ENCODE measurements at places on chromosomes 2 and 18. TPM values are rescaled to one million over a fixed set of nuclear protein-coding genes. Genes with fewer than 3 reads are reported as not detected.

DNA sequence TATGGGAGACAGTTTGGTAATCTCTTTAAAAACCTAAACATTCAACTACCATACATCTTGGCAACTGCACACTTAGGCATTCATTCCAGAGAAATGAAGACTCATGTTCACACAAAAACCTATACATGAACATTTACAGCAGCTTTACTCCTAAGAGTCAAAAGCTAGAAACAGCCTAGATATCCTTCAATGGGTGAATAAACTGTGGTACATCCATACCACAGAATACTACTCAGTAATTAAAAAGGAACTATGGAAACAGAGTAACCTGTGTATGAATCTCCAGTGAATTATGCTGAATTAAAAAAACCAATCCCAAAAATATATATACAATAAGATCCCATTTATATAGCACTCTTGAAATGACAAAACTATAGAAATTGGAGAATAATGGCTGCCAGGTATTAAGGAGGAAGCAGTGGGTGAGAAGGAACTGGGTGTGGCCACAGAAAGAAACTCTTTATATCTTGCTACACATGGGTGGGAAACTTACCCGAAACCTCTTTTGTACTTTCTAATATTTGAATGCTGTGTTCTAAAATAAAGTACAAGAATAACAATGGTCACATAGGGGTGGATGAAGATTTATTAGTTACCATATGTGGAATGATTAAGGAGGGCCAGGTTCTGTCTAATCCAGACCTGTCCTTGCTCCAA, 13.7 kb downstream of the SESTD1 start:
- no peak overlapping the region for H3K4me3 ChIP-seq
- DNase-seq, result no peak
- no peaks in the 10 kb centered on the region for H3K27me3 ChIP-seq
- H3K27ac ChIP-seq, result no peak overlapping the region
- H3K36me3 ChIP-seq, result no peaks in the 10 kb centered on the region

- no peaks in the 10 kb centered on the region for H3K36me3 ChIP-seq
- no peak overlapping the region for H3K4me3 ChIP-seq
- no peak overlapping the region for H3K27ac ChIP-seq
- no peaks in the 10 kb centered on the region for H3K27me3 ChIP-seq
Observed at GRCh38 chr18:5475267-5475666, 68.5 kb downstream of the EPB41L3 start.

GRCh38 chr2:175599966-175600831, 401.9 kb downstream of the LNPK start:
- no peaks in the 10 kb centered on the region for H3K4me1 ChIP-seq
- peak; percentile 5 for DNase-seq
- H3K27ac ChIP-seq, result no peak overlapping the region
- no peaks in the 10 kb centered on the region for H3K27me3 ChIP-seq
- no peaks in the 10 kb centered on the region for H3K36me3 ChIP-seq

- H3K27me3 ChIP-seq, result no peaks in the 10 kb centered on the region
- no peak overlapping the region for H3K4me3 ChIP-seq
- H3K36me3 ChIP-seq, result no peaks in the 10 kb centered on the region
- no peak for DNase-seq
Observed at GRCh38 chr2:225017713-225018112, 24.6 kb downstream of the DOCK10 start.

GRCh38 chr2:133589456-133589855, 21.2 kb upstream of the NCKAP5 start:
- no peaks in the 10 kb centered on the region for H3K27me3 ChIP-seq
- H3K4me1 ChIP-seq, result peaks cover 24% of the 10 kb centered on the region
- no peaks in the 10 kb centered on the region for H3K36me3 ChIP-seq
- no peak overlapping the region for H3K4me3 ChIP-seq
- DNase-seq, result no peak

- DNase-seq, result no peak
- no peaks in the 10 kb centered on the region for H3K27me3 ChIP-seq
- peaks cover 9% of the 10 kb centered on the region for H3K4me1 ChIP-seq
- H3K4me3 ChIP-seq, result no peak overlapping the region
- no peaks in the 10 kb centered on the region for H3K36me3 ChIP-seq
- H3K27ac ChIP-seq, result no peak overlapping the region
Observed at GRCh38 chr2:216649574-216649973, 16.4 kb downstream of the IGFBP2 start.

GRCh38 chr18:26618135-26618534, 69.8 kb upstream of the KCTD1 start:
- H3K4me1 ChIP-seq, result peaks cover 36% of the 10 kb centered on the region
- no peaks in the 10 kb centered on the region for H3K27me3 ChIP-seq
- H3K27ac ChIP-seq, result peak overlapping the region; percentile 22
- H3K36me3 ChIP-seq, result no peaks in the 10 kb centered on the region

- no peak overlapping the region for H3K4me3 ChIP-seq
- no peaks in the 10 kb centered on the region for H3K4me1 ChIP-seq
- H3K36me3 ChIP-seq, result no peaks in the 10 kb centered on the region
- DNase-seq, result peak; percentile 61
- no peak overlapping the region for H3K27ac ChIP-seq
Observed at GRCh38 chr2:19312949-19313348, 45.5 kb downstream of the OSR1 start.

DNA sequence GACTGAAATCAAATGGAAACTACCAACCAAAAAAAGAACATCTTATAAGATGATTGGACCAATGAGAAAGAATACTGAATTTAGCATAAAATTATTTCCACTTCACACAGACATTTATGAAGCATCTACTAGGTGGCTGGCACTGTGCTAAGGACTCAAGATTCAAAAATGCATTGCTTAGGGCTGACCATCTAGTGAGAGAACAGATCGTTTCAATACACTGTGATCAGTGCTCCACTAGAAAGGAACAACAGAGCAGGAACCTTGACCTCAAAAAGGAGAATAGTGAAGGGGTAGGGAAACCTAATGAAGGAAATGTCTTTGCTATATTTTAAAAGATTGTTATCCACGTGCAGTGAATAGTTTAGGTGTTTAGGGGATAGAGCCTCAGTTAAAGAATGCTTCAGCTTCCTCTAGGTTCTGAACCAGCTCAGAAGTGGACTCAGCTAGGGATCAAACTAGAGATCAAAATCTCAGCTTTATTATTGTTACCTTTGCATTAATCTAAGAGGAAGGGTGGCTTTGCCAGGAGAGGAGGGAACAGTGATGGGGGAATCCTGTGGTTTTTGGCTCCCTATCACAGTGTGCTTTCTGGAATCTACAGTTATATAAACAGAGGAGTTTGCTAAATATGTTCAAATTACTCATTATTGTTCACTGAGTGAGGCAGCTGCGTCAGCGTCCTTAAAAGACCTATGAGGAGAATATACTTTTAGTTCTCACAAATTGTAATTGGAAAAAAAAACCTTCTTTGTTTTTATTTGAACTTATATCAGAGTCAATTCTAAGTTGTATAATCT, 16.2 kb upstream of the BBS5 start:
- no peaks in the 10 kb centered on the region for H3K36me3 ChIP-seq
- peak overlapping the region; percentile 19 for H3K27ac ChIP-seq
- H3K27me3 ChIP-seq, result no peaks in the 10 kb centered on the region
- H3K4me1 ChIP-seq, result peaks cover 13% of the 10 kb centered on the region
- DNase-seq, result peak; percentile 69

The MARCHF4 gene
- total RNA-seq, result 1.9 TPM

- H3K27ac ChIP-seq, result no peak overlapping the region
- no peak overlapping the region for H3K4me3 ChIP-seq
- H3K36me3 ChIP-seq, result no peaks in the 10 kb centered on the region
- no peaks in the 10 kb centered on the region for H3K27me3 ChIP-seq
Observed at GRCh38 chr2:18703555-18703954, 114.2 kb upstream of the NT5C1B start.

GRCh38 chr2:26598336-26598995, 42.7 kb downstream of the CIB4 start:
- H3K27me3 ChIP-seq, result peaks cover 37% of the 10 kb centered on the region
- DNase-seq, result no peak
- peaks cover 4% of the 10 kb centered on the region for H3K4me1 ChIP-seq
- no peaks in the 10 kb centered on the region for H3K36me3 ChIP-seq
- H3K4me3 ChIP-seq, result no peak overlapping the region

DNA sequence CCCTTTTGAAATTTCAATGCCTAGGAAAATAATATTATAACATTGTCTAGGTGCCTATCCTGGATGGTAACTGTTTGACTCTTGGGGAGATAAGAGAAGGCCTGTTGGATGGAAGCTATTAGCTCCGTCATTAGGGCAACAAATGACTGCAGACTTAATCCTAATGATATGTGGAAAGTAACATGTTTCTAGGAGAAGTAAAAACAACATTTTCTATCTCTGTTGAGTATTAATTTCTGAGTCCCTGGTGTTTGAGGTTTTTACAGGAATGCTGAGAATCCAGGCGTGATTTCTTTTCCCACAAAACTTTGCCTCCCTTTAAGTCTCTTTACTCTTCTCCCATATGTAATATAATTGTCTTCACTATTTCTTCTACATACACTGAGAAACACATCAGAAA, 159.1 kb downstream of the GALNT1 start:
- H3K36me3 ChIP-seq, result no peaks in the 10 kb centered on the region
- no peak overlapping the region for H3K4me3 ChIP-seq
- no peaks in the 10 kb centered on the region for H3K4me1 ChIP-seq
- DNase-seq, result no peak
- H3K27ac ChIP-seq, result no peak overlapping the region

The IL1B gene
- 67.5 TPM for total RNA-seq

DNA sequence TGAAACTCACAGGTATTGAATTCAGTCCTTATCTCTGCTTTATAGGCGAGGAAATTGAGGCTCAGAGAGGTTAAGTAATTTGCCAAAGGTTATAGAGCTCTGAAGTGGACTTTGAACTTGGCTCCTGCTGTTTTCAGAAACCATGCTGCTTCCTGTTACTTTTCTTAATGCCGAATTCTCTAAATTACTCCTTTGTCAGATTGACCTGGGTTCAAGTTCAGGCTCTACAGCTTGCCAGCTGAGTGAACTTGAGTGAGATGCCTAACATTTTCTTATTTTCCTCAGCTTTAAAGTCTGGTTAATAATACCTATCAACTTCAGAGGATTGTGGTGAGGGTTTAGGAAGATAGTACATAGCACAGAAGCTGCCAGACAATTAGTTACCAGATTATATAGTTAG, 3.4 kb downstream of the ASAP2 start:
- no peak for DNase-seq
- H3K4me1 ChIP-seq, result peaks cover 38% of the 10 kb centered on the region
- H3K27ac ChIP-seq, result peak overlapping the region; percentile 89

DNA sequence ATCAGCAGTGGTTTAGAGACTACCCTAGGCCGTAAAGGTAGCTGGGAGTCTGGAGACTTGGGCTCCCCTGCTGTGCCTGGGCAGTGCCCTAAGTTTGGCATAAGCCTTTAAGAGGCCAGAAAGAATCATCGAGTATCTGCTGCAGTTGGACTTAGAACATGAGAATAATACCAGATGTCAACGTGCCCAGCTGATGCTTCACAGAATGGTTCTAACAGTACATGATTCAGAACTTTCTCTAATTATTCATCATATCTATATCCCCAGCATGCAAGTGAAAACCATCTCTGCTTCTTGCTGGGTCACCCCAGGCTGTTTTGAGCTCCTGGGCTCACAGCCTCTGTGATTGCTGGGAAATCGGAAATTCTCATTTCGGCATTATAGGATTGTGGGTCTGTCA, 118.1 kb downstream of the NCK2 start:
- DNase-seq, result no peak
- no peaks in the 10 kb centered on the region for H3K4me1 ChIP-seq
- no peaks in the 10 kb centered on the region for H3K27me3 ChIP-seq
- H3K4me3 ChIP-seq, result no peak overlapping the region
- no peak overlapping the region for H3K27ac ChIP-seq

- no peak overlapping the region for H3K27ac ChIP-seq
- no peaks in the 10 kb centered on the region for H3K4me1 ChIP-seq
- peak; percentile 2 for DNase-seq
- no peaks in the 10 kb centered on the region for H3K36me3 ChIP-seq
Observed at GRCh38 chr18:37383036-37383785, 182.4 kb downstream of the CELF4 start.

- no peaks in the 10 kb centered on the region for H3K36me3 ChIP-seq
- DNase-seq, result peak; percentile 78
- H3K27me3 ChIP-seq, result no peaks in the 10 kb centered on the region
- 0 out of 2 replicates have a peak, but pooled peaks cover 3% of the 10 kb centered on the region for H3K4me1 ChIP-seq
- H3K27ac ChIP-seq, result no peak overlapping the region
Observed at GRCh38 chr2:9984217-9984739, 32.8 kb downstream of the GRHL1 start.

GRCh38 chr2:123164216-123164615, 860.9 kb upstream of the CNTNAP5 start:
- no peak for DNase-seq
- H3K4me3 ChIP-seq, result no peak overlapping the region
- no peak overlapping the region for H3K27ac ChIP-seq
- H3K27me3 ChIP-seq, result no peaks in the 10 kb centered on the region
- no peaks in the 10 kb centered on the region for H3K36me3 ChIP-seq

DNA sequence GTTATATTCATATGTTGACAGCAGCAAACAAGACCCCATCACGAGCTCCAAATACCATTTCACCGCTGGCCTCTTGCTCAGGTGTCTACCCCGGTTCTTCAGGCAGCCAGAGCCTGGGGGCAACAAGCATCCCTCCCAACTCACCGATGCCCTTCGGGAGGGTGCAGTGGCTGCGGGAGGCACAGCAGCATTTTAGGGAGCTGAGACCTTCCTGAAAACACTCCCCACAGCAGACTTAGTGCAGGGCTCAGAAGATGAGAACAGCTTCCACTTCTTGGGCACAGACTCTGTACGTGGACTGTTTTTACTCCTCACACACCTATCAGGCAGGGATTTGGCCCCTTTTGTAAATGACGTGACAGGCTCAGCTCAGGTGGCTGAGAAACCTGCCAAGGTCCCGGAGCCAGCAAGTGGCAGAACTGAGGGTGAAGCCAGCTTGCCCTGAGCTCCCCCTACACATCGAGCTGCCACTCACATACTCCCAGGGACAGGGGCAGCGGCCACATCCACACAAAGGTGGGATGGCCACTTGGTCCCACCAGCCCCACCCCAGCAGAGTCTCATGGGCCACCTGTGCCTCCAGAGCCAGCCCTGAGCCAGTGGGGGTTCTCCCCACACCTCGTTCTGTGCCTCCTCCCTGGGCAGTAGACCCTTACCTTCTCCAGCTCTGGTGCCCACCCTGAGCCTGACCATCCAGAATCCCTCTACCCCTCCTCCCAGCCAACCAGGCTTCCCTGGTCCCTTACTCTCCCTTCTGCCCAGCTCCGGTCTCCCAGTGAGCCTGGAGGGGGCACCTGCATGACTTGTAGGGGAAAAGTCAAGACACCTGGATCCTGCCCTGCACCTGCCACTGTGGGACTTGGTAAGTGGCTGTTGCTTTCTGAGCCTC, 28.5 kb downstream of the CYP27C1 start:
- no peaks in the 10 kb centered on the region for H3K27me3 ChIP-seq
- H3K4me1 ChIP-seq, result no peaks in the 10 kb centered on the region
- H3K36me3 ChIP-seq, result no peaks in the 10 kb centered on the region
- no peak overlapping the region for H3K4me3 ChIP-seq

The ACVR1C gene
- 0.40 TPM for total RNA-seq

- H3K36me3 ChIP-seq, result no peaks in the 10 kb centered on the region
- no peaks in the 10 kb centered on the region for H3K4me1 ChIP-seq
- no peaks in the 10 kb centered on the region for H3K27me3 ChIP-seq
Observed at GRCh38 chr2:157203651-157204050, 53.9 kb upstream of the GALNT5 start.

Data from PC-3 (cell line).